ENCODE measurements at places on chromosomes 6 and 20. TPM values are rescaled to one million over a fixed set of nuclear protein-coding genes. Genes with fewer than 3 reads are reported as not detected.

DNA sequence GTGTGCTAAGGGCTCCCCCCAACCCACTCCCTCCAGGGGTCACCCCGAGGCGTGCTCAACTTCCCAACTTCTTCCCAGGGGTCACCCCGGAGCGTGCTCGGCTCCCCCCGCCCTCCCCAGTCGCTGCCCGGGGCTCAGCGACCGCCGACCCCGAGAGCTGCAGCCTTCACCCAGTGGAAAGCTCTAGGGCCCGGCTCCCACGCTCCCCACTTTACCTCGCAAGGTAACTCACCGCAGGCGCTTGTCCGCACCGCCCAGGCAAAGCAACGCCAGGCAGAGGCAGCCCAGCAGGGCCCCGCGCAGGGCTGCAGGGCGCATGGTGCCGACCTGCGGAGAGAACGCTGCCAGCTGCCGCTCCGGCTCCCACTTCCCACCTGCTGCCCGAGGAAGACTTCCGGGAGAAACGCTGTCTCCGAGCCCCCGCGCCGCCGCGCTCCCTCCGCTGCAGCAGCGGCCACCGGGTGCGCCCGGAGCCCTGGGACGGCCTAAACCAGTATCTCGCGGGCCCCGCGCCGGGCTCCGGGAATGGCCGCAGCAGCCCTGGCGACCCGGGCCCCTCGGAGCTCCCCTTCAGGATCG lies 396 bp downstream of the RNASET2 start:
- no peaks in the 10 kb centered on the region for H3K36me3 ChIP-seq
- H3K27ac ChIP-seq = no peak overlapping the region
- no peaks in the 10 kb centered on the region for H3K4me1 ChIP-seq
- DNase-seq = no peak
- H3K27me3 ChIP-seq = peaks cover 8% of the 10 kb centered on the region

TDP2 gene
- total RNA-seq = 53.0 TPM

DNA sequence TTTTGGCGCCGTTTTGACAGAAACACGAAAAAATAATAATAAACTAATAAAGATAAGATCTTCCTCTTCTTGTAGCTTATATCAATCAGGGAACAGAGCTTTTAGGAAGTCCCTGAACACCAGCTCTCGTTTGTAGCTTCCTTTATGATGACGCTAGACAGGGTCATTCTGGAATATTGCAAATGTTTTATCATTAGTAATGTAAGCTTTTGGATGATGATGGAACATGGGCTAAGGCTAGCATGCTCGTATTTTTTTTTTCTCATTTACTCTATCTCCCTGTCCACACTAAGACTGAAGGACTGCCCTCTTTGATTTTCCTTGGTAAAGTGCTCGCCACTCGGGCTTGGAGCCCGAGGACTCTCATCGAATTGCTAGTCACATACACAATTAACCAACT lies 22.1 kb upstream of the POM121L2 start:
- H3K27ac ChIP-seq = no peak overlapping the region
- peak overlapping the region; percentile 86 for H3K4me3 ChIP-seq
- no peaks in the 10 kb centered on the region for H3K4me1 ChIP-seq
- DNase-seq = no peak
- H3K36me3 ChIP-seq = no peaks in the 10 kb centered on the region

DNA sequence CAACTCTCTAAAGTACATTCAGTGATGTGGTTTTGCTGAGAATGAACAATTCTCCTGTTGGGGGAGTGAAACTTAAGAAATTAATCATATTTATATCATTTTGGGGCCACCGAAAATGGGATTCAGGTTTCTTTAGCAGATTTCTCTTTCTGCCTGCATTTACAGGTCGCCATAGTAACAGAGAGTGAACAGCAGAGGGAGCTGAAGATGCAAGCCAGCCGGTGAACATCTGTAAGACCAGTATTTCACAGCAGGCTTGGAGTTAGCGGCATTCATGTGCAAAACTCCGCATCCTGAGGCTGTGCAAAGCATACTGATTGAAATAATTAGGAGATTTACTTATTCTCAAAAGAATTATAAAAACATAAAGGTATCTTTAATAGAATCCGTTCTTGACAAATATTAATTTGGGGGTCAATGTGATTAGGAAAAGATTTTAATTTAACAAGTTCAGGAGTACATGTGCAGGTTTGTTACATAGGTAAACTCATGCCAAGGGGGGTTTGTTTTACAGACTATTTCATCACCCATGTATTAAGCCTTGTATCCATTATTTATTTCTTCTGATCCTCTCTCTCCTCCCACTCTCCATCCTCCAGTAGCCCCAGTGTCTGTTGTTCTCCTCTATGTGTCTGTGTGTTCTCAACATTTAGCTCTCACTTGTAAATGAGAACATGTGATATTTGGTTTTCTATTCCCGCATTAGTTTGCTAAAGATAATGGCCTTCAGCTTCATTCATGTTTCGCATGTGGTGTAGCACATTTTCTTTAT lies 17.8 kb upstream of the HSF2 start:
- H3K27me3 ChIP-seq = peaks cover 45% of the 10 kb centered on the region
- no peaks in the 10 kb centered on the region for H3K36me3 ChIP-seq
- peak; percentile 82 for DNase-seq
- H3K4me1 ChIP-seq = no peaks in the 10 kb centered on the region

DNA sequence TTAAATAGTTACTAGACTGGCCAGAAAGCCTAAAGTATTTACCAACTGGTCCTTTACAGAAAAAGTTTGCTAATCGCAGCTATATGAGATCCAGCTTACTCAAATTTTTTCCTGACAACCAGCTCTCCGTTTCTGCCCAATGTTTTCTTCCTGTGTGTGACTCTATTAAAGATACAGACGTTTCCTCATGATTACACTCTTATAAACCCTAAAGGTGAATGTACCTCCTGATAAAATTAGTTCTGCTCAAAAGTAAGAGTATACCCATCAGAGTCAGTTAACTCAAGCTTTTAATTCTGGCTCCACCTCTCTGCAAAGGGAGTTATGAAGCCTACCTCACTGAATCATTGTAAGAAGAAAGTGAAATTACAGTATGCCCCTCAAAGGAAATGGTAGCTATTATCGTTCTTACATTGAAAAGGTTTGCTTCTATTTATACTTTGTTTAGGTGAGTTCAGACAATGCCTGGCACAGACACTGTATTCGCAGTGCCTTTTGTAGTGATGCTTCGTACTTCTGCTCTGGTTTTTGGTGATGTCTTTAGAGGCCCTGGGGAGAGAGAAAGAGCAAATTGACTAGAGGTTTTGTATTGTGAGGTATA lies 10.2 kb upstream of the MROH8 start:
- H3K36me3 ChIP-seq = peaks cover 80% of the 10 kb centered on the region
- no peaks in the 10 kb centered on the region for H3K4me1 ChIP-seq
- no peak overlapping the region for H3K27ac ChIP-seq
- no peak for DNase-seq
- no peaks in the 10 kb centered on the region for H3K27me3 ChIP-seq
- H3K4me3 ChIP-seq = no peak overlapping the region

- no peak overlapping the region for H3K27ac ChIP-seq
- no peak overlapping the region for H3K4me3 ChIP-seq
- H3K4me1 ChIP-seq = no peaks in the 10 kb centered on the region
- no peaks in the 10 kb centered on the region for H3K36me3 ChIP-seq
Measured at GRCh38 chr20:35598899-35599775, 16.5 kb upstream of the SPAG4 start.

- no peaks in the 10 kb centered on the region for H3K27me3 ChIP-seq
- H3K27ac ChIP-seq = no peak overlapping the region
- DNase-seq = no peak
- no peaks in the 10 kb centered on the region for H3K4me1 ChIP-seq
- no peak overlapping the region for H3K4me3 ChIP-seq
- H3K36me3 ChIP-seq = no peaks in the 10 kb centered on the region
Measured at GRCh38 chr6:60952500-60952899, 1333.5 kb downstream of the KHDRBS2 start.

GJA10 gene
- not detected for total RNA-seq

GRCh38 chr20:19098806-19099578 lies 113.5 kb upstream of the SLC24A3 start:
- no peak overlapping the region for H3K27ac ChIP-seq
- no peak for DNase-seq
- peaks cover 5% of the 10 kb centered on the region for H3K4me1 ChIP-seq
- no peaks in the 10 kb centered on the region for H3K36me3 ChIP-seq
- no peak overlapping the region for H3K4me3 ChIP-seq

DNA sequence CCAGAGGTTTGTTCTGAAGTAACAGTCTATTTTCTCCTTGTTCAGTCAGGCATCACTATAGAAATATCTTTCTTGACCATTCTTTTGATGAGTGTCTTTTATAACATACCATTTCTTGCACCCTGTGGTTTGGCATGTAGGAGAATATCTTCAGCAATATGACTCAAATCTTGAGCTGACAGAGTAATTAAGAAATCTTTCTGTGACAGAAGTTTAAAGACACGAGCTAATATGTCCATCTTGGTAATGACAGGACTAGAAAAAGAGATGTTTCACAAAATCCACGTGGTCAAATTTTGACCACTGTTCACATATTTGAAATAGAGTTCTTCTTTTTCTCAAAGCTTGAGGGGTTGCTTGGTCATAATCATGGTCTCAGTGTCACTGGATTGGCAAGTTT lies 149.9 kb downstream of the MYB start:
- DNase-seq = no peak
- no peaks in the 10 kb centered on the region for H3K36me3 ChIP-seq
- peaks cover 5% of the 10 kb centered on the region for H3K27me3 ChIP-seq
- no peak overlapping the region for H3K4me3 ChIP-seq
- H3K4me1 ChIP-seq = no peaks in the 10 kb centered on the region
- H3K27ac ChIP-seq = no peak overlapping the region

TAAR5 gene
- not detected for total RNA-seq

GRCh38 chr6:140774080-140774505 lies 1358.6 kb upstream of the GJE1 start:
- H3K36me3 ChIP-seq = no peaks in the 10 kb centered on the region
- DNase-seq = no peak
- H3K27me3 ChIP-seq = no peaks in the 10 kb centered on the region
- no peak overlapping the region for H3K27ac ChIP-seq

- H3K27ac ChIP-seq = no peak overlapping the region
- peaks cover 29% of the 10 kb centered on the region for H3K36me3 ChIP-seq
- H3K4me3 ChIP-seq = no peak overlapping the region
- no peaks in the 10 kb centered on the region for H3K27me3 ChIP-seq
- H3K4me1 ChIP-seq = no peaks in the 10 kb centered on the region
- no peak for DNase-seq
Measured at GRCh38 chr6:3125815-3126214, 7.3 kb downstream of the BPHL start.

EYA2 gene
- 8.9 TPM for total RNA-seq

GRCh38 chr20:34532320-34532719 lies 16.1 kb downstream of the DYNLRB1 start:
- H3K27me3 ChIP-seq = no peaks in the 10 kb centered on the region
- peaks cover 83% of the 10 kb centered on the region for H3K36me3 ChIP-seq
- no peak overlapping the region for H3K4me3 ChIP-seq
- H3K27ac ChIP-seq = no peak overlapping the region
- DNase-seq = no peak

DNA sequence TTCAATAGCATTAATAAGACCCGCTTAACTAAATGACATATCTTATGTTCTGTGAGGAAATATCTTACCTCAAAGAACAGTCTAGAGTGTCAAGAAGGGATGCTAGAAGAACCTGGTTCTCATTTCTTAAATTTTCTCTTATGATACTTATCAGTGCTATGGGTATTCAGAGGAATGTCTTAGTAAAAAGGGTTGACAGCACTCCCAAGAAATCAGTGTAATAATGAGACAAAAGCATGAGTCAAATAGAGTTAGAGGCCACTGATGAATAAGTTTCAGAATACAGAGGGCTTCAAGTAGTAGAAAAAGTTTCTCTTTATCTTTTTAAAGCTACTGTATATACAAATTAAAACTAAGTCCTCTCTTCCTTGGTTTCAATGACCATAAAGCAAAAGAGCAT lies 242.8 kb downstream of the GJA1 start:
- H3K27ac ChIP-seq = no peak overlapping the region
- peaks cover 2% of the 10 kb centered on the region for H3K4me1 ChIP-seq
- H3K36me3 ChIP-seq = no peaks in the 10 kb centered on the region
- no peak overlapping the region for H3K4me3 ChIP-seq

LTA gene
- total RNA-seq = not detected

BYSL gene
- 37.5 TPM for total RNA-seq

DNA sequence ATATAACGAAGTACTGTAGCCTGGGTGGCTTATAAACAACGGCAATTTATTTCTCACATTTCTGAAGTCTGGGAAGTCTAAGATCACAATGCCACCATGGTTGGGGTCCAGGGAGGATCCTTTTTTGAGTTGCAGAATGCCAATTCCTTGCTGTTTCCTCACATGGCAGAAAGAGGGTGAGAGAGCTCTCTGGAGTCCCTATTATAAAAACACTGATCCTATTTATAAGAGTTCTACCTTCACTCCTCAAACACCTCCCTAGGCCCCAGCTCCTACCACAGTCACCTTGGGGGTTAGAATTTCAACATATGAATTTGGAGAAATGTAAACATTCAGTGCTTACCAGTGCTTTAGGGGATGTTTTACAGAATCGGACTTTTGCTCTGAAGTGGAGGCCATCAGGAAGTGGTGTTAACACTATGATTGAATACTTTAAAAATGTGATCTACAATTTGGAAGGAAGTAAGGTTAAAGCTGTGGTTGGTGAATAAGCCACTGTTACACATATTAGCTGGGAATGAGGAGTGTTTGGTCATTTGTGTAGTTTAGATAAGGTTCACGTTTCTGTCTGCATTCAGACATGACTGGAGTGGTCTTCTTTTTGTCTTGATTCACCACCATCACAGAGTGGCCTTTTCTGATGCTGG lies 79.9 kb upstream of the SPTLC3 start:
- peaks cover 17% of the 10 kb centered on the region for H3K4me1 ChIP-seq
- H3K27ac ChIP-seq = no peak overlapping the region
- H3K4me3 ChIP-seq = no peak overlapping the region
- H3K36me3 ChIP-seq = no peaks in the 10 kb centered on the region

- no peak overlapping the region for H3K4me3 ChIP-seq
- no peak overlapping the region for H3K27ac ChIP-seq
- DNase-seq = no peak
- H3K4me1 ChIP-seq = no peaks in the 10 kb centered on the region
Measured at GRCh38 chr6:53474010-53474409, 70.9 kb downstream of the GCLC start.

GRCh38 chr6:11419763-11420453 lies 117.6 kb upstream of the TMEM170B start:
- no peaks in the 10 kb centered on the region for H3K4me1 ChIP-seq
- no peak overlapping the region for H3K27ac ChIP-seq
- H3K27me3 ChIP-seq = no peaks in the 10 kb centered on the region
- DNase-seq = no peak

TTK gene
- 34.7 TPM for total RNA-seq

FAM217B gene
- total RNA-seq = 25.1 TPM

- DNase-seq = peak; percentile 90
- no peaks in the 10 kb centered on the region for H3K27me3 ChIP-seq
- no peak overlapping the region for H3K4me3 ChIP-seq
- H3K36me3 ChIP-seq = peaks cover 59% of the 10 kb centered on the region
Measured at GRCh38 chr20:45798935-45799642, 7.3 kb downstream of the DNTTIP1 start.

DZANK1 gene
- 14.8 TPM for total RNA-seq

DNA sequence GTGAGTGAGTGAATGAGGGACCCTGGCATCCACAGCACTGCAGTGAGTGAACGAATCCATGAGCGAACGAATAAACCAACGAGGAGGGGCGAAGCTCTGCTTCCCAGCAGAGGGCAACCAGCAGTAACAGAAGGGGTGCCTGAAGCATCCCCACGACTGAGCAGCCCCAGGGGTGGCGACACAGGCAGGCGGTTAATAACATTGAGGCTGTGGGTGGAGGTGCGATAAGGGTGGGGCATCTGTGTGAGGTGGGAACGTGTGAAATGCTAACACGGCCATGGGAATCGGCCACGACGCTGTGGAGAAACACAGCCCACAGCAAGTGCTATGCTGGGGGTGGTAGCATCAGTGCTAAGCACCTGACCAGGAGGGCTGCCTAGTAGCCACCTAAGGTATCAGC lies 75.9 kb downstream of the TAF4 start:
- no peaks in the 10 kb centered on the region for H3K4me1 ChIP-seq
- H3K4me3 ChIP-seq = no peak overlapping the region
- H3K27me3 ChIP-seq = no peaks in the 10 kb centered on the region

TUBB1 gene
- total RNA-seq = not detected

TPX2 gene
- 108 TPM for total RNA-seq

CFB gene
- 0.66 TPM for total RNA-seq

BFSP1 gene
- total RNA-seq = 12.0 TPM
